Forelimb muscle (tissue), 1 donor: ENCODE measurements at places on chromosomes 2 and 18. TPM values are rescaled to one million over a fixed set of nuclear protein-coding genes. Genes with fewer than 3 reads are reported as not detected.

- no peak for DNase-seq
Measured at GRCh38 chr2:213316001-213316735, 31.9 kb downstream of the SPAG16 start.

DNA sequence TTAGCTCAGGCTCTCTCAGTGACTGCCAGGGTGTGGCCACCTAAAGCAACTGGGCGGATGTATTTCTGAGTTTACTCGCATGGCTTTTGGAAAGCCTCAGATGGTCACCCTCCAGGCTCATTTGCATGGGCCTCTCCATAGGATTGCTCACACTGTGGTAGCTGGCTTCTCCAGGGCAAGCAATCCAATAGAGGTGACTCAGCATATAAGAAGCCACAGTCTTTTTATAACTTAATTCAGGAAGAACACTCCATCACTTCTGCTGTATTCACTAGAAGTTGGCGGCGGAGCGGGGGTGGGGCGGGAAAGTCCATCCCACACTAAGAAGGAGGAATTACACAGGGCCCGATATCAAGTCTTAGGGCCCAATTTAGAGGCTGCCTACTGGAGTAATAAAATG, 3.6 kb upstream of the DOK6 start:
- DNase-seq, result no peak

- peak; percentile 85 for DNase-seq
Measured at GRCh38 chr18:63444580-63444979, 22.3 kb upstream of the VPS4B start.

DNA sequence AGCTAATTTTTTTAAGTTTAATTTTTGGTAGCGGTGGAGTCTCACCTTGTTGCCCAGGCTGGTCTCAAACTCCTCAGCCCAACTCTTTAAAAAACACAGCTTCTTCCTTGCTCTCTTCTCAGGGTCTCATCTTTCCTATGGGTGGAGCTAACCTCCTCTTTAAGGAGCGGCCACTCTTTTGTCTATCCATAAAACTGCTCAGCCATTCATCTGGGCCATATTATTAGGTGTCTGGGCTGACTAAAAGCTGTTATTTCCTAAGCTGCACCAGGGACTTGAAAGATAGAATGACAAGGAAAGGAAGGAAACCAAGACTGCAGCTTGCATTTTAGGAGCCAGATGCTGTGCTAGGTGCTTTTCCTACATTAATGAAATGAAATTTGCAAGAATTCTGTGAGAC, 35.8 kb upstream of the THOC1 start:
- DNase-seq, result no peak

DNA sequence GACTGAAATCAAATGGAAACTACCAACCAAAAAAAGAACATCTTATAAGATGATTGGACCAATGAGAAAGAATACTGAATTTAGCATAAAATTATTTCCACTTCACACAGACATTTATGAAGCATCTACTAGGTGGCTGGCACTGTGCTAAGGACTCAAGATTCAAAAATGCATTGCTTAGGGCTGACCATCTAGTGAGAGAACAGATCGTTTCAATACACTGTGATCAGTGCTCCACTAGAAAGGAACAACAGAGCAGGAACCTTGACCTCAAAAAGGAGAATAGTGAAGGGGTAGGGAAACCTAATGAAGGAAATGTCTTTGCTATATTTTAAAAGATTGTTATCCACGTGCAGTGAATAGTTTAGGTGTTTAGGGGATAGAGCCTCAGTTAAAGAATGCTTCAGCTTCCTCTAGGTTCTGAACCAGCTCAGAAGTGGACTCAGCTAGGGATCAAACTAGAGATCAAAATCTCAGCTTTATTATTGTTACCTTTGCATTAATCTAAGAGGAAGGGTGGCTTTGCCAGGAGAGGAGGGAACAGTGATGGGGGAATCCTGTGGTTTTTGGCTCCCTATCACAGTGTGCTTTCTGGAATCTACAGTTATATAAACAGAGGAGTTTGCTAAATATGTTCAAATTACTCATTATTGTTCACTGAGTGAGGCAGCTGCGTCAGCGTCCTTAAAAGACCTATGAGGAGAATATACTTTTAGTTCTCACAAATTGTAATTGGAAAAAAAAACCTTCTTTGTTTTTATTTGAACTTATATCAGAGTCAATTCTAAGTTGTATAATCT, 16.2 kb upstream of the BBS5 start:
- no peak for DNase-seq

DNA sequence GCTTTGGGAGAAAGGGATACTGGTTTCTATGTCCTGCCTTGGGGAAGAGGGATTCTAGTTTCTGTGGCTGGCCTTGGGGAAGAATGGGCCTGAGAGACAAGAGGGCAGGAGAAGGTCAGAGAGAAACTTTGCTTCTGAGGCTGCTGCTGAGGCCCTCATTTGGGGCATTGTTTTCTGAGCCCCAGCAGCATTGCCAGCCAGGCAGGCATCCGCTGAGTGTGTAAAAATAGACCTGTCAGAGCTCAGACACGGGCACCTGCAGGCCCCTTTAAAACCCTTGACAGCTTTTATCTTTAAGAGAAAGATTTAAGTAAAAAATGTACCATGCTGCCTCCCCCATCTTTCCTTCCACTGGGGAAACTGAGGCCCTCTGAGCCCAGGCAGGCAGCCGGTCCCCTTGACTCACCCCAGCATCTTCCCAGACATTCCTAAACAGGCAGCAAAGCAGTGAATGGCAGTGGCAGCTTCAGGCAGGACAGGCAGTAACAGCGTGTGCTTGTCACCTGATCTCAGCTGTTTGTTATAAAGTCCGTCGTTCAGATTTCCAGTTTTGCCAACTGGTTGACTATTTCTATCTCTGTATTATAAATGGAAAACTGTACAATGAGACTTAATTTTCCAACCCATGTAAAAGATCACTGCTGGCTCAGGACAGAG, 27.6 kb downstream of the MLPH start:
- DNase-seq, result no peak

DNA sequence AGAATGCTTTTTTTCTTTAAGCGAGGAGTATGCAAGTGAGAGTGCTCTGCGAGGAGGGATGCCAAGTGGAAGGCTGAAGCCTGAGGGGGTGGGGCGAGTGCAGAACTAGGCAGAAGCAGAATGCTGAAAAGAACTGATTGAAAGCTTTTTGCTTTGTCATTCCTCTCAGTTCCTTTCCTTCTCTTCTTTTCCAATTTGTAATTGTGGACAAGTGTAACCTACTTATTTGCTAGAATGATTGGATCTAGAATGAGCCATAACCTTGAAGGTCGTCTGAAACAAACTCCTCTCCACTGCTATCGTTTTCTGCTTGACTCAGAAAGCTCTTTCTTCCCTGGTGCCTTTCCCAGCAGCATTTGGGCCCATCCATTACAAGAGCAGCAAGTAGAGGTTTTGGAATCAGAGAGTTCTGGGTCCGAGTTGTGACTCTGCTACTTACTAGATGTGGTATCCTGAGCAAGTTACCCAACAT, 115.3 kb downstream of the METTL8 start:
- DNase-seq, result no peak

DNA sequence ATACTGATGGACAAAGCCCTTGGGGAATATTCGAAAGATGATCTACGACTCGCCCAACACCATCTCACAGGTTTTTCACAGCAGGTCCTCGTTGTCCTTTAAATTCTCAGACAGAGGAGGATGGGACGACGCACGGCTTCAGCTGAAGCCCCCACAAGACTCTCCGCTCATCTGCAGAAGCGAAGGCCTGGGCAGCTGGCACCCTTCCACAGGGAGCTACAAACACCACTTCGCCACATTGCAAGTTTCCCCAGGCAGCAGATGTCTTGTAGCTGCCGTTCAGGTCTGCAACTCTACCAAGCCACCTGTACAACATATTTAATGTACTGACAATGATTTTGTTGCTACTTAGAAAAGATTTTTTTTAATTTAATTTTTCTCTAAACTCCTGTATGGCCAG, 642.9 kb downstream of the ZEB2 start:
- no peak for DNase-seq

- DNase-seq, result no peak
Measured at GRCh38 chr2:142112757-142113221, 18.0 kb downstream of the LRP1B start.

DNA sequence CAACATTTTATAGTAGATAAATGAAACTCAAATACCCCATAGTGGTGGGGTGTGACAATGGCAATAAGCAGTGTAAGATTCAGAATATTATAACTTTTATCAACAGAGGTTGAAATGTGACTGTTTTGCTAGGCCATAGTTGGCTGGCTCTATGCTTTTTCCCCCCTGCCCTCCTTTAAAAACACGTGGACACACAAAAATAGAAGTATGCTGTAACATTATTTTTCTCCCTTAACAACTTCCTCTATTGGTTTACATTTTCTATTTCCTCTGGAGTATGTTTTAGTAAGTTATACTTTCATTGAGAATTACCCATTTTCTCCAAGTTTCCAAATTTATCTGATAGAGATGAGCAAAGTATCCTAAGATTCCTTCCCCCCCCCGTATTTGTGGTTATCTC, 31.1 kb downstream of the NDUFAF7 start:
- DNase-seq, result no peak

GRCh38 chr2:55357927-55358326, 61.7 kb downstream of the CCDC88A start:
- no peak for DNase-seq

DNA sequence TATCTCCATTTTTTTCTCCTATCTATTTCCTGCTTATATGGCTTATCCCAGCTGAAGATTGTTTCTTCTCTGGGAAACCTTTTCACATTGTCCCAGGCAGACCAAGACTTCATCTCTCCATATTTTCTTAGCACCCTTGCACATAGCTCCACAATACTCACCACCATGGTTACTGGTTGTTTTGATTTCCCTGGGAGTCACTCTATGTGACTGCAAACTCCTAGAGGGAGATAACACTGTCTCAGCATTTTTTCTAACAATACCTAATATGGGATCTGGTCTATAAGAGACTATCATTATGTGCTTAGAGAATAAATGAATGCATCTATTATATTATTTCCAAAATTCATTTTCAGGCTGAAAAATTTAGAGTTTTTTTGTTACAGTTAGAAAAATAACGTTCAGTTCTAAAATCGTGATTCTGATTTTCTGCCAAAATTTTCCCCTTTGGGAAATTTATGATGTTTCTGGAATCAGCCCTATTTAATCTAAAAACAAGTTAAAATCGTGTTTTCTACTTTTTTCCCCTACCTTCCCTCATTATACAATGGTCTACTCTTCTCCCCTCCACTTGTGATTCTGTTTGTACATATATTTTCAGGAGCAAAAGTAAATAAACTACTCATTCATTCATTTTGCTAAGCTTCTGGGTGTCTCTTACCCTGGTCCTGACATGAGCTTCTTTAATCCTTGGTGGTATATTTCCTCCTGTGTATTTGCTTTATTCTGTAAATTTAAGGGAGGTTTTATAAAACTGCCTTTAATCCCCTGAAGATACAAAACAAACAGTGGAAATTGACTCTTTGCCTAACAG, 95.4 kb downstream of the HNMT start:
- no peak for DNase-seq

DNA sequence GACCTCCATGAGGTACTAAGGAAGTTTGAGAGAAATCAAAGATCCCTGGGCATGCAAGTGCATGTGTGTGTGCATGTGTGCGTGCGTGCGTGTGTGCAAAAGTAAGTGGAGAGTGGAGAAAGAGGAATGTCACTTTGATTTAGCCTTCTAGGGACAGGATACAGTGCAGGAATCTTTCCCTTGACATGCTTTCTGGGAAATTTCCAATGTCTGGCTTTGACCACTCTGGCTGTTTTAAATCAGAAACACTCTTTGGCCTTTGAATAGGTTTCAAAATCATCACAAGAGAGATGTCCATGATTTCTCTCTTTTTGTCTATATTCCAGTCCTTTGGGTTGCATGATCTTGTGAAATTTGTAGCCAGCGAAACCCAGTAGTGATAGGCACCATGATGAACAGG, 162.0 kb downstream of the ALK start:
- no peak for DNase-seq

GRCh38 chr2:216665717-216666116, 29.6 kb downstream of the IGFBP5 start:
- no peak for DNase-seq

- no peak for DNase-seq
Measured at GRCh38 chr2:45244928-45245327, 235.7 kb upstream of the SIX2 start.

DNA sequence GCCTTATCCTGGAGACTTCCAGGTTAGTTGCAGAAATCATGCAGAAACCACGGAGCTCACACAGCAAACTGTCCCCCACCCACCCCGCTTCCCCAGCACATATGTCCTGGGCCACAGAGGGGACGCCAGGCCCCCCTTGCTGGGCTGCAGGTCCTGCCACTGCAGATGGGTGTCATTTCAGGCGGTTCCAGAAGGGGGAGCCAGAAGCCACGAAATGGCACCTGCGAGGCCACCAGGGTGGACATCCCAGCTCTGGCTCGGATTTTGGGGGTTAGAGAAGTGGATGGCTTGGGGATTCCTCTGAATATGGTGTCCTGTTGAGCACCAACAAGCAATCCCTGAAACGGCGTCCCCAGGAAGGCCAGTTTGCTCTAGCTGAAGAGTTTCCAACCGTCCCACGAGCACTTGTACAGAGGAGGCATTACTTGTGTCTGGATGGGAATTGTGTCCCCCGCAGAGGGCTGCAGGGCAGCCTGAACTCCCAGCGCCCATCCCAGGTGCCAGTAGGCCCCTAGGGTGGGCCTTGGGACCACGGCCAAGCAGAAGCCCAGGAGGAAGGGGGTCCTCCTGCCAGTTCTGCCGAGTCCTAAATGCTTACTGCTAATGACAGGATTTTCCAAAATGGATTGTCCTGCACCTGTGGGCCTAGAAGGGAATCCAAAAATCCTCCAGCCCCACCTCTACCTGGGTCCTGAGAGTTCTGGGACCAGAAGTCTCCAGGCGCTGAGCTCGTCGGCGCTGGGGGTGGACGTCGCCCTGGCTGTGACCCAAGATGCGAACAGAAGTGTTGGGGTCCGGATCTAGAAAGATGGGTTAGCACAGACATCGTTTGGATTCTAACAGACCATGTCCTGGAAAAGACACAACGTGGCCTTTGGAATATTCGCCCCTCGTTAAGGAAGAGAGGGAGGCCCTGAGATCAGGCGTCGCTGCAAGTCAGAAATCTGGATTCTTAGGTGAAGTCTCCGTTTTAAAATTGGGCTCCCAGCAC, 14.6 kb upstream of the NFATC1 start:
- no peak for DNase-seq

- DNase-seq, result no peak
Measured at GRCh38 chr2:180660207-180660606, 320.2 kb upstream of the UBE2E3 start.

- no peak for DNase-seq
Measured at GRCh38 chr18:2180586-2180985, 390.7 kb downstream of the METTL4 start.

- DNase-seq, result no peak
Measured at GRCh38 chr2:163997466-163997865, 261.7 kb upstream of the FIGN start.

GRCh38 chr2:79882548-79882947, 369.7 kb downstream of the CTNNA2 start:
- DNase-seq, result no peak

LIMS3 gene
- 6.0 TPM for polyA plus RNA-seq

MARCO gene
- polyA plus RNA-seq, result 1.4 TPM

UPP2 gene
- polyA plus RNA-seq, result 0.11 TPM

SLC5A7 gene
- 0.09 TPM for polyA plus RNA-seq

ORC4 gene
- polyA plus RNA-seq, result 38.0 TPM

NTSR2 gene
- polyA plus RNA-seq, result not detected

ANKRD30BL gene
- not detected for polyA plus RNA-seq

EMILIN1 gene
- polyA plus RNA-seq, result 61.4 TPM

TMEM198 gene
- 2.6 TPM for polyA plus RNA-seq

C2orf78 gene
- polyA plus RNA-seq, result not detected

DSG4 gene
- not detected for polyA plus RNA-seq

UGT1A3 gene
- polyA plus RNA-seq, result not detected

PRSS56 gene
- polyA plus RNA-seq, result 3.4 TPM

SPHKAP gene
- 29.8 TPM for polyA plus RNA-seq
